ENCODE measurements at places on chromosomes 5 and 9.
A peak's percentile ranks its signal among the peaks of the same experiment; 100 is the strongest.

DNA sequence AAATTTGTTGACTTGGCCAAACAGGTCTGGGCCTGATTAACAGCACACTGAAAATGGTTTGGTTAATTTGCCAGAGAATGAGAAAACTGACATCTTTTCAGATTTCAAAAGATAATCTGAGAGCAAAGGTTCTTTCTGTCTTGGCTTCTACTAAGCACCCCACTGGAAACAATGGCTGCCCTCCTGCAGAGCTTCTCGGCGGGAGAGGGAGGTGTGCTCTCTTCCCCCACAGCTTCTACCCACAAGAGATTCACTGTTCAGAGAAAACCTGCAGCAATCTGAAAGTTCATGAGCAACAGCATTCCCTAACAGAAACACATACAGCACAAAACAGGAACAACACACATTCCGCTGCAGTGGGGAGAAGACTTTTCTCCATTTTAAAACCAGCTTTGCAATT lies 3.0 kb downstream of the DNAH5 start:
- no peak for DNase-seq

DNA sequence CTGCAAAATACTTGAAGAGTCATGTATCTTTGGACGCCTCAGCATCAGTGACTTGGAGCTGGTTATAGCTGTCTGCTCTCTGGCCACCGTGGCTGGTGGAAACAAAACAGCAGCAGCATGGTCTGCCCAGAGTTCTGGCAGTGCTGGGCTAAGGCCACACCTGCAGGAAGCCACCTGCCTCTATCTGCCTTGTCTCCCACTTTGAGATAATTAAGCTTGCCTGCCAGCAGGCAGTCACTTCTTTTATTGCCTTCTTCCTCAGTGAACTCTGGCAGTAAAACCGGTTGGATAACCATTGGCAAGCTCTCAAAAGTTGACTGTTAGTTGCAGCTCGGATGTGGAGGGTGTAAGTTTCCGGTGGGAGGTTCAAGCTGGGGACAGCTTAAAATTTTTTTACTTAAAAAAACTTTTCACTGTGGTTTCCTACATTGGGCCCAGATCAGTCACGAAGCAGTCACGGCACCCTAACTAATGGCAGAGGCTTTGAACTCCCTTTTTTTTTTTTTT lies 4.9 kb downstream of the SMIM3 start:
- DNase-seq: peak; percentile 25

DNA sequence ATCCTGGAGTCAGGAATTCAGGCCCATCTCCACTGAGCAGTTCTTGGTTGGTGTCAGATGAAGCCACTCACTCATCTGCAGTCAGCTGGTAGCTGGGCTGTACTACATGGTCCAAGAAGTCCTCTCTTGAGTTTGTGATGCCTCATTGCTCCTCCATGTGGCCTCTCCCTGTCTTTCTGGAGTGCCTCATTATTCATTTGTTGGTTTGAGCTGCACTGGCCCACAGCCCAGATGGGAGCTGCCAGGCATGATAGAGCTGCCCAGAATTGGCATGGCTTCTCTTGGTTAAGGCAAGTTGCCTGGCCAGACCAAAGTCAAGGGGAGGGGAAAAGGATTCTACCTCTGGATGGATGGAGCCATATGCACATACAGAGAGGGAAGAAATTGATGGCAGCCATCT lies 8.0 kb downstream of the PTCD2 start:
- no peak for DNase-seq

- no peak for DNase-seq
These were observed 84.2 kb downstream of the ZNF608 start for GRCh38 chr5:124662181-124662781.

- DNase-seq: no peak
These were observed 53.8 kb downstream of the RAD23B start for GRCh38 chr9:107336718-107337360.

DNA sequence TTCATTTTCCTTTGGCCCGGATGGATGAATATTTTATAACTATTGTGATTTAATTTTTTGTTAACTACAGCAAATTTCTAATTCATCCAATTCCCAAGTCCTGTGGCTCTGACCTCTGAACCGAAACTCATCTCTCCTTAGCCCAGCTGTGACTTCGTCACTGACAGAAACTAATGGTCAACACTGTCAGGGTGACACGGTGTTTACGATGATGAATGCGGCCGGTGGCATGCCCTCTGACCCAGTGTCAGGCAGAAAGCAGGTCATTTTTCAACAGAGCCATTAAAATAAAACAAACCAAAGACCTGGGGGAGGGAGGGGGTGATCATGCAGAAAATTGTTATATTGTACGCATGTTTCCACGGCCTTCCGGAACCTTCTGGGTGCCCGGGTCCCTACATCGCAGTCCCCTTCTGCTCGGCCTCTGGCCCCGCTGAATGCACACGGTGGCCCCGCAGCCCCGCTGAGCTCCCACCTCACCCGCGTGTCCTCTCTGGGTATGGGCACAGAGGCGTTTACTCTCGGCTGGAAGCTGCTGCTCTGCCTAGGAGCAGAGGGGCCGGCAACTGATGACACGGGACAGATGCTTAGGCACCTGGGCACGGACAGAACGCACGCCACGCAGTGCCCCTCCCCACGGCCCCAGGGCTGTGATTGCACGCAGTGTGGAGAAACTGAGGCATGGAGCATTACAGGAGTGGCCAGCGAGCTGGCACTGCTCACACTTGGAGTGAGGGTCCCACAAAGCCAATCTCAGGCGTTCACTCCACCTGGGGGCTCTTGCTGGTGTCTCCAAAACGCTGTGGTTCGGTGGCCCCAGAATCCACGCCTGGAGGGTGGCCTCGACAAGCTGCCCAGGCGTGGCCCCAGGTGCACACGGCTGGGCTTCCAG lies 8.1 kb downstream of the CCDC187 start:
- no peak for DNase-seq

DNA sequence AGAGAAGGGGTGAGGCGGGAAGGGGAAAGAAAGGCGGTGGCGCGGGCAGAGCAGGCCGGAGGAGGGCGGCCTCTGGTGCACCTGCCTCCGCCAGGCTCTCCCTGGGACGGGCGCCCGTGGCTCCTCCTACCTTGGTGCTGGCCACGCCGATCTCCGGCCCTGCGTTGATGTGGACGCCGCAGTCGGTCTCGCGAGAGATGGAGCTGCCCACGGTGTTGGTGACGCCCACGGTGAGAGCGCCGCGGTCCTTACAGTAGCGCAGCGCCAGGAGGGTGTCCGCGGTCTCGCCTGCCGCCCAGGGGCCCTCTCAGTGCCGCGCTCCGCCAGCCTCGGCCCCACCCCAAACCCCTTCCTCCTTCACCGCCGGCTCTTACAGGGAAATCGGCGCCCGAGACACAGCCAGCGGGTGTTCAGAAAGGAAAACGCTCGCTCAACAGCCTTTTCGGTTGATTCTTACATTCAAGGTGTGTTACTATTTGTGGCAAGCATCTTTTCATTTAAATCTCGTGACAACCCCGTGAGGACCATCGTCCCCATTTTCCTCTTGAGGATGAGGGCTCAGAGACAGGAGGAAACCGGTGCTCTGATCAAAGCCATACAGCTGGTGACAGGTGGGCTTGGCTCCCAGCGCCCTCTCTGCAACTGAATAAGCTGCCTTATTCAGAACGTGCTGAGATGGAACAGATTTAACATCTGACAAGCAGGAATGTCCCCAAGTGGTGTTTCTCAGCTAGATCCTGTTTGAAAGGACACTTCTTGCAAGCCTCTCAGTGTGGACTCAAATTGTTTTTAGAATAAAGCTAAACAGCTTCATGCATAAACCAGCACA lies 22.0 kb upstream of the MAPK9 start:
- DNase-seq: no peak

DNA sequence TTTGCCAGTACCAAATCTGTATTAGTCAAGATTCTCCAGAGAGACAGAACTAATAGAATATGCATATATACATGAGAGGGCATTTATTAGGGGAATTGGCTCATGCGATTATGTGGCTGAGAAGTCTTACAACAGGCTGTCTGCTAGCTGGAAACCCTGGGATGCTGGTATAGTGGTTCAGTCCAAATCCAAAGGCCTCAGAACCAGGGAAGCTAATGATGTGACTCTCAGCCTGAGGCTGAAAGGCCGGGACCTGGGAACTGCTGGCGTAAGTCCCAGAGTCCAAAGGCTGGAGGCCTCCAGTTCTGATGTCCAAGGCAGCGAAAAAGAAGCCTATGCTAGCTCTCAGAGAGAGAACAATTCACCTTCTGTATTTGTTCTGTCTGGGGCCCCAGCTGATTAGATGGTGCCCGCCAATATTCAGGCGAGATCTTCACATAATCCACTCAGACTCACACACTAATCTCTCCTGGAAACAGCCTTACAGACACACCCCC lies 84.1 kb downstream of the KIAA1958 start:
- DNase-seq: no peak

GRCh38 chr5:141811287-141812155 lies 66.7 kb downstream of the PCDH1 start:
- no peak for DNase-seq

DNA sequence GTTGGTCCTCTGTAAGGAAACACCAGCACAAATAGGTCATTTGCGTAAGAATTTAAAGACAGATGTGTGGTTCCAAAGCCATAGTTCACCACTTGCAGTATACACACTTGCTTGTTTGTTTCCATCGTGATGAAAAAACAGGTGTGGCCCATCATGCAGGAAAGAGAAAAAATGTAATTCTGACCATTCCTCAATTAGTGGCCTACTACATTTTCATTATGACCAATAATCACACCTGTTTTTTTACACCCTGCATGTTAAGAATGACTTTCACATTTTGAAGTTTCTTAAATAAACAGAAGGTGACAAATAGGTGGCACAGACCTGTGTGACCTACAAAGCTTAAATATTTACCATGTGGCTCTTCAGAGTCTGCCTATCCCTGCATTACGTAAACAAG lies 2.2 kb upstream of the ICE1 start:
- DNase-seq: no peak

DNA sequence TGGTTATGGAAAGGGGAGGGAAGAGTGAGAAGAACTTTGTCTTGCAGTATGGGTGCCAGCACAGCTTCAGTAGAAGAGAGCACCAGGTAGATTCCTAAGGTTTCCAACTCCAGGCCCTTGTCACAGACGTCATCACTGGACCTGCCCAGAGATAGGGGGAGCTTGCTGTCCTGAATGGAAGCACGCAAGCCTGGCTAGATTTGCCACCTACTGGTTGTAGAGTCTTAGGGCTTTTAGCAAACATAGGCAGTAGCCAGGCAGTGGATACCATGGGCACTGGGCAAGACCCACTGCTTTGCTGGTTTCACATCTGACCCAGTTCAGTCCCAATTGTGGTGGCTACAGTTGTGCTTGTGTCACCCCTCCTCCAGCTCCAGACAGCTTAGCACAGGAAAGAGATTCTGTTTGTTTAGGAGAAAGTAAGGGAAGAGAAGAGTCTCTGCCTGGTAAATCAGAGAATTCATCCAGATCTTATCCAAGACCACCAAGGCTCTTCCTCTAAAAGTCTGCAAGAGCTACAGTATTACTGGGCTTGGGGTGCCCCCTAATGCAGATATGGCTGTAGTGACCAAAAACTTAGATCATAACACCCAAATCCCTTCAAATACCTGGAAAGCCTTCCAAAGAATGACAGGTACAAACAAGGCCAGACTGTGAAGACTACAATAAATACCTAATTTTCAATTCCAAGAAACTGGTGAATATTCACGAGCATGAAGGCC lies 158.9 kb downstream of the HINT1 start:
- no peak for DNase-seq

- DNase-seq: no peak
These were observed 127.1 kb downstream of the TRIO start for GRCh38 chr5:14270209-14270702.

- DNase-seq: no peak
These were observed 10.6 kb upstream of the DMRT2 start for GRCh38 chr9:1039589-1039988.

DNA sequence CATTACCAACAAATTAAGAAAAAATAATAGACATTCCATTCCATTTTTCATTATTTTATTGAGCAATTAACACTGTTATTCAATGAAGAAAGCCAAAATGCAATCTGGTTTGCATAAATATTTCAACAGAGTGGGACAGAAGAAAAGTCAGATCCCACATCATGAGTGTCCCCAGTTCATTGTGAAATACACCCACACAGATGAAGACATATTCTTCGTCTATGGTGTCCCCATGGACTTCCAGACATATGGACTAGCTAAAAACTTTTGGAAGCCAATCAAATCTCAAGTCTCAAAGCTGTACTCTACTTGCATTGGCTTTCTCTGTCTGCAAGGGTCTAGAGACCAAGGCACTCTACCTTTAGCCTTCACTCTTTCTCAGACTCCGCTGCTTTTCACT lies 194.3 kb downstream of the SEMA5A start:
- no peak for DNase-seq

GRCh38 chr5:88877826-88878225 lies 5.2 kb downstream of the MEF2C start:
- no peak for DNase-seq

GRCh38 chr9:5263351-5264218 lies 32.4 kb downstream of the INSL4 start:
- DNase-seq: no peak

GRCh38 chr5:146606893-146607292 lies 90.9 kb upstream of the GPR151 start:
- DNase-seq: no peak

- no peak for DNase-seq
These were observed 23.0 kb upstream of the PPP1R26 start for GRCh38 chr9:135456436-135457104.

DNA sequence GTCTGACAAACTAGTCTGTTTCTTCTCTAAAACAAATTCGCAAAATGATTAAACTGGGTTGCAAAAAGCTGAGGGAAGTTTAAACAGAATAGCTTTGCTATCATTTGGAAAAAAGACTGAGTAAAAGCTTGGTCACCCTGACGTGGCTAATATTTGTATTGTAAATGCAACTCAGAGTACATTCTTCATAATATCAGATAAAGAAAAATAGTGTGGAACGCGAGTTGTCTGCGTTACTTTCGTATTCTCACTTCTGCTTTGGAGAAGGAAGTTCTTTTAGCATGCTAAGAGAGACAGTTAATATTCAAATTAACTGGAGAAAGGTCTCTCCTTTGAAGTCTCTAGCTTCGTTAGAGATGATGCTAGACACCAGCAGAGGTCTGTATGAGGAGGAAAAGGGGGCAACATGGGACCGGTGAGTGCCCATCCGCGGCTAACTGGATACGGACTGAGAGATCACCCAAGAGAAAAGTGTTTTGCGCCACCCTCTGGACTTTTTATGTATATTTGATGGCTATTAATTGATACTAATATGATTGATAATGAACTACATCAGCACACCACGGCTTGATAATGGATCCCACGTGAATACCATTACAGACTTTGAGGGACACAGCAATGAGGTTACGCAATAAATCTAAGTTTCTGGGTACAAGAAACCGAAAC lies 2.9 kb upstream of the CNTRL start:
- DNase-seq: no peak

- no peak for DNase-seq
These were observed 147.2 kb upstream of the PANK3 start for GRCh38 chr5:168726342-168726741.

- no peak for DNase-seq
These were observed 200.3 kb downstream of the C9orf152 start for GRCh38 chr9:110007477-110008270.

GRCh38 chr5:140324617-140325241 lies 21.7 kb downstream of the HBEGF start:
- no peak for DNase-seq

GRCh38 chr5:91110686-91111085 lies 272.4 kb downstream of the ARRDC3 start:
- no peak for DNase-seq

- DNase-seq: no peak
These were observed 126.1 kb upstream of the NFIB start for GRCh38 chr9:14440062-14440461.

- no peak for DNase-seq
These were observed 16.0 kb upstream of the PUM3 start for GRCh38 chr9:2859776-2860379.

- DNase-seq: no peak
These were observed 38.2 kb upstream of the LPAR1 start for GRCh38 chr9:111076519-111076918.

- no peak for DNase-seq
These were observed 10.0 kb upstream of the GRIN1 start for GRCh38 chr9:137128862-137129455.

All from activated T-helper 1 cell treated with anti-CD3 and anti-CD28 coated beads, Interleukin-2, amount 50 U/mL, for 16 hours (primary cell).